ENCODE measurements at places on chromosomes 2 and 18. TPM values are rescaled to one million over a fixed set of nuclear protein-coding genes. Genes with fewer than 3 reads are reported as not detected.

- DNase-seq: no peak
These were observed 38.8 kb downstream of the G6PC2 start for GRCh38 chr2:168939918-168940317.

GRCh38 chr18:48064978-48065600, 134.6 kb upstream of the SMAD2 start:
- no peak for DNase-seq

GRCh38 chr2:3195641-3196476, 181.8 kb downstream of the EIPR1 start:
- DNase-seq: no peak

GRCh38 chr2:43152186-43152585, 74.2 kb downstream of the ZFP36L2 start:
- DNase-seq: no peak

Gene KCNF1
- total RNA-seq: not detected

Gene HOXD1
- not detected for total RNA-seq

DNA sequence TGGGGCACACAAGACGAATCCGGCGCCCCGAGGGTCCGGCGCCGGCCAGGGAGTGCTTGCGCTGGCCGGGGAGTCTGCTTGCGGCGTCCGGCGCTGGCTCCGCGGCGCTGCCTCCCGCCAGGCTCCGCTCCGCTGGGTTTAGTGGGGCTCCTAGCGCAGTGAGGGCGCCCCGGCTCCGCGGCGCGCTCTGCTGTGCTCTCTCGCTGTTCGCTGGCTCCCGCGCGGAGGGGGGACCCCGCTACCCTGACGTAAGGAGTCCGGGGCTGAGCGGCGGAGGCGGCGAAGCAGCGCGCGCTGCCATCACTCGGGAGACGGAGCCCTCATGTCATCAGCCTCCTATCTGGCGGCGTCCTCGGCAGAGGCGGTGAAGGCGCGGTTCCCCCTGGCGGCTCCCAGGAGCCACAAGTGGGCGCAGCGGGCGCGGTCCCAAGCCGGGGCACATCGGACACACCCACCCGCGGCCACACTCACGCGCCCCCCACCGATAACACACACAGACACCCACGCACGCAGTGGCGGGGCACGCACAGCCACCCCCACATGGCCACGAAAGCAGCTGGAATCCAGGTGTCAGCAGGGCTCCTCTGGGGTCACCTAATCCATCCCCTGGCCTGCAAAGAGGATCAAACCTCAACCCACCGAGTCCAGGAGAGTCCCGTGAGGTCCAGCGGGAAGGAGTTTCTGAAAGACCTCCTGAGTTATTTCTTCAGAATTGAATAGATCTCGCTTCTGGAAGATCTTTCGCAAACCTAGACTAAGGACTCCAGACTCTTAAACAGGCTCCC, at the start of gene C1QL2:
Gene C1QL2 (minus strand): TSS at position 189 of the 785 bp plus-strand sequence. CDS start 482 bp downstream, outside the sequence.
- DNase-seq: no peak

Gene IL37
- total RNA-seq: not detected

GRCh38 chr2:151422917-151423439, 13.3 kb downstream of the RIF1 start:
- DNase-seq: peak; percentile 21

DNA sequence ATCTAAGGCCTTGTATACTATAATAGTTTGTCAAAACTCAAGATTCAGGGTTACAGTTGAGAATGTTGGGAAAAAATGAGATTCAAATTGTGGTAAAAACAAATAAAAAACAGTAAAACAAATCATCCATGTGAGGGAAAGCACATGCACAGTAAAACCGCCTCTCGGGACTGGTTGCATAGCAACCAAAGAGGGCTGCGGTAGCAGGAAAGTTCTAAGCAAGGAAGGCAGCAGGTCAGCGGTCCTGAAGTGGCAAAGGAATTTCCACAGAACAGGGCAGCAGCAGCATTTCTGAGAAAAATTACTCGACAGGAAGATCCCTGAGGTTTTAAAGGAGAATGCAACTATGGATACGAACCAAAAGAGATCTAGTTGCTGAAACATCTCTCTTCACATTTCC, 93.7 kb downstream of the DYNAP start:
- DNase-seq: no peak

Gene ACOXL
- not detected for total RNA-seq

DNA sequence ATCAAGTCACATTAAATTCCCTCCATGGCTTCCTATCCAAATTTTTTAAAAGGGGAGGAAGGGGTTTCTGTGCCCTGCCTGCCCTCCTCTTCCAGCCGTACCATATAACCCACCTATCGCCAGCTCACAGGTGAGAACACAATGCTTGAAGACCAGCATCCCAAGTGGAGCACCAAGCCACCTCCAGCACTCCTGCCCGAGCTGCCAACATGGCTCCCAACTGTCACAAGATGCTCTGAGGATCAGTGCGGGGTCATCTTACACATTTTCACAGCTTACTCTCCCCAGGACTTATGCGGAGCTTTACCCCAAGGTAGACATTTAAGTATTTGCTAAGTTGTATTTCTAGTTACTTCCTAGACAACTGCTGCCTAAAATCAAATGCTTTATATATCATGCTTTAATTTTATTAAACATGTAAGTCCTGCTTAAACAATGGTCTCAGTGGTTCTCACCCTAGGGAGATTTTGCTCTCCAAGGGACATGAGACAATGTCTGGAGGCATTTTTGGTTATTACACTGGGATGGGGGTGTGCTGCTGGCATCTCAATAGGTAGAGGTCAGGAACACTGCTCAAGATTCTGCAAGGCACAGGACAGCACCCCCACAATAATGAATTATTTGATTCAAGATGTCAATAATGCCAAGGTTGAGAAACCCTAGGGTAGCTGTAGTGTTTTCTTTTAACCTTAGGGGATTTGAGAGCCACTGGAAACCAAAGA, 45.8 kb downstream of the SF3B1 start:
- DNase-seq: no peak

DNA sequence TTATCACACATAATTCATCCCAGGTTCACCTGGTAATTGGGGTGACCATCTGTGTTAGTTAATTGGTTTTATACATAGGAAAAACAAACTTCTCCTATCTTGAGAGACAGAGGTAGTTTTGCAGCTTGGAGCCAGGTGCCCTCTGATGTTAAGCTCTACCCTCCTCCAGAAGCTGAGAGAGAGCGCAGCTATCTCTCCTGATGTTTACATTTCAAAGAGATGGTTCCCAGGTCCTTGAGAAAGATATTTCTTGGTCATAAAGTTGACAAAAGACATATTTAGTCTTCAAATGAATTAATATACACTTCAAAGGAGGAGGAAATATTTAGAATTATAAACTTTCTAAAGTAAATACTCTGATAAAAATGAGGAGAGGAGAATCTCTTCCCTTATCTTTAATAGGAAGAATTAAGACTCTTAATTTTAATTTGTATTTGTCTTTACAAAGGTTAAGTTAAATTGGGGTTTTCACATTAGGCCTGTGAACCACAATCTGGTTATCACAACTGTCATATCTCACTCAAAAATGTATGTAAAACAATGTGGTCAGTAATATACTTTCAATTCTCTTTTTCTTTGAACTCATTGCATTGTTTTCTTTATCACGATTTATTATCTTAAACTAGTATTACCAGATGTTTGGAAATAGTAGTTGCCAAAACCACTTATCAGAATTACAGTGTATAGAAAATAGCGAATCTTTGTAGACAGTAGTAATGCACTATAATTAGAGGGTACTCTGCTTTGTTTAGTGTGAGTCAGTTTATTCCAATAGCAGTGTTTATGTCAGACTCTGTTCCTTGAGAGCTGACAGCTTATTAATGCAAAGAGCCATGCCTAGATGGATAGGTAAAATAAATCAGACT, 26.8 kb downstream of the SERPINB4 start:
- no peak for DNase-seq

DNA sequence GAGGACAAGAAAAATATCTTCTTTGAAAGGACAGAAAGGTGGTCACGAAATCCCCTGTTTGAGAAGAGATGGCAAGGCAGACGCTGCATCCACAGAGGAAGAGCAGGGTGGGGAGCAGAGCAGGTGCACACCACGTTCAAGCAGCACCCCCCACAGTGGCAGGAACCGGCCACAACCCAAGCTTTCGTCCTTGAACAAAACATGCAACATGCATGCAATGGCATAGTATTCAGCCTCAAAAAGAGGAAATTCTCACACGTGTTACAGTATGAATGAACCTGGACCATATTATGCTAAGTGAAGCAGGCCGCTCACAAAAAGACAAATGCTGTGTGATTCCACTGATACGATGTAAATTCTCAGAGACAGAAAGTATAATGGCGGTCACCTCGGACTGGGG, 51.4 kb downstream of the CMPK2 start:
- no peak for DNase-seq

- no peak for DNase-seq
These were observed 1.8 kb upstream of the KLHL41 start for GRCh38 chr2:169507698-169508097.

Gene COL4A4
- not detected for total RNA-seq

DNA sequence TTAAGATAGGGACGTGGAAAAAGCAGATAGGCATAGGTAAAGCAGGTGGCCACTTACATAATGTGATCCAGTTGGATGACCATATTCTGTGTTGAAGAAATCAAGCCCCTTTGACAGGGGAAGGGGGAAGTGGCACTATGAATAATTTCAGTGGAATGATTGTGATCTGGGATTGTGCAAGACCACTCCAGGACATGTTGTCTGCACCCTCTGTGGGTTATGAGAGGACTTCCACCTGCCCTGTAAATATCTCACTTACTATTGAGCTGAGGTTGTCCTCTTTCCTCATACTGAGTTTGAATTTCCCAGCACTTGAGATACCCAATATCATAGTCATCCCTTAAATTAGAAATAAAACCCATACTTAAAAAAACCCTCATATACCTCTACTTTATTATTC, 220.7 kb downstream of the IRS1 start:
- DNase-seq: no peak

Measured in activated naive CD4-positive, alpha-beta T cell treated with anti-CD3 and anti-CD28 coated beads for 36 hours (primary cell).